MCF 10A (cell line): ENCODE measurements at places on chromosomes 16 and 17.

GRCh38 chr17:17960500-17961030, 11.6 kb downstream of the TOM1L2 start:
- DNase-seq, result no peak

DNA sequence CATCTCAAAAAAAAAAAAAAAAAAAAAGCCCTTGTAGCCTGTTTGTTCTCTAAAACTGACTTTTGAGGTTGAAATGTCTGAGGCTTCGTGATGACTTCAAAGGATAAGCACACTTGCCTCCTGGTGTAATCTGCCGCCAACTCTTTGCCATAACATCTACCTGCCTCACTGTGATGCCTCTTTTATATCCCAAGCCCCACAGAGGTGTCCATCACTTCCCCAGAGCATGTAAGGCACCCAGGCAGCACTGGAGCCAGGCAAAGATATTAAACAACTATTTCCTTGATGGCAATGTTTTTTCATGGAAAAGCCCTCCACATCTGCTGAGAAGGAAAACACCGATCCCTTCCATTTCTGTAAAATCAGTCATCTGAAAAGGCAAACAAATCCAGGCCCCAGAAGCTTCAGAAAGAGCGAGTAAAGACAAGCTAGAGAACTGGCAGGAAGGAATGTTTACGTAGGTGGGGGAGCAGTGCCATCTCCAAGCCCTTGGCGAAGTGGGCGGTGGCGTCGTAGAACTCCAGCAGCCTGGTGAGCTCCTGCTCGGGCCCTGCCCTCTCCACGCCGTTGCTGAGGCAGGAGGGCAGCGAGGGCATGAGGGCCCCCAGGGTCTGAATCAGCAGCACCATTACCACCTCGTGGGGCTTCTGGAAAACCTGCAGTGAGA, 28.6 kb downstream of the COG7 start:
- DNase-seq, result peak; percentile 92

- peak; percentile 37 for DNase-seq
Observed at GRCh38 chr16:12016291-12016947, 39.9 kb downstream of the SNX29 start.

DNA sequence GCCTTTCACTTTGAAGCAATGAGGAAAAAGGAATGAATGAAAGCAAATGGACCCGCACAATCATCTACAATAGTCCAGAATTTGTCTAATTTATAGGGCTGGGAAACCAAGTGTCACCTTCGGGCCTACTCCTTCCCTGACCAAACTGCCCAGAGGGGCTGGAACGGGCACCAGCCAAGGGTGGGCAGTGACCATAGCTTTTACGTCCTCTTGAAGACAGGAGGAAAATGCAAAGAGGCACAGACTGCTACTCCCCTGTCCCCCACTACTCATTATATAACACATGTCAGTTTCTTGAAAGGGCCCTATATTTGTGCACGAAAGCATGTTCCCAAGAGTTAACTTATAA, 122.3 kb downstream of the ZFHX3 start:
- DNase-seq, result no peak

DNA sequence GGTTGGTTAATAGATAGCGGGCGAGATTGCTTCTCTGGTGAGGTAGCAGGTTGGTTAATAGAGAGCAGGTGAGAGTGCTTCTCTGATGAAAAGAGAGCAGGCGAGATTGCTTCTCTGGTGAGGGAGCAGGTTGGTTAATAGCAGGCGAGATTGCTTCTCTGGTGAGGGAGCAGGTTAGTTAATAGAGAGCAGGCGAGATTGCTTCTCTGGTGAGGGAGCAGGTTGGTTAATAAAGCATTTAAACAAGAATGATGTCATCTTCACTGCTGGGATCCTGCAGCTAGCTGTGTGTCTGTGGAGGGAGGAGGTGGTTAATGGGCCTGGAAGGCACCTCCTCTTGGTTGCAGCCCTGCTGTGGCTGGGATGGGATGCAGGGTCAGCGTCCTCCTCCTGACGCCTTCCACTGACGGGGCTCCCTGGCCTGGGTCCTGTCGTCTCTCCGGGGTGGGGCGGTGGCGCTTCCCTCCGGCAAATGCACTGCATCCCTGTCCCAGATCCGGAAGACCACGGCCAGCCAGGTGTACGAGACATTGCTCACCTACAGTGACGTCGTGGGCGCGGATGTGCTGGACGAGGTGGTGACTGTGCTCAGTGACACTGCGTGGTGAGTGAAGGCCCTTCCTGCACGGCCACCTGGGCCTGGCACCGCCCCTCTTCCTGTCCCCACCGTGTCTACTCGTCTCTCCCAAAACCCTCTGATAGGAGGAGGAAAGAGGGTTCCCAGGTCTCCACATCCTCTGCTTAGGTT, 99.2 kb upstream of the ZNF750 start:
- no peak for DNase-seq

- no peak for DNase-seq
Observed at GRCh38 chr17:20276421-20276820, 190.9 kb downstream of the LGALS9B start.

DNA sequence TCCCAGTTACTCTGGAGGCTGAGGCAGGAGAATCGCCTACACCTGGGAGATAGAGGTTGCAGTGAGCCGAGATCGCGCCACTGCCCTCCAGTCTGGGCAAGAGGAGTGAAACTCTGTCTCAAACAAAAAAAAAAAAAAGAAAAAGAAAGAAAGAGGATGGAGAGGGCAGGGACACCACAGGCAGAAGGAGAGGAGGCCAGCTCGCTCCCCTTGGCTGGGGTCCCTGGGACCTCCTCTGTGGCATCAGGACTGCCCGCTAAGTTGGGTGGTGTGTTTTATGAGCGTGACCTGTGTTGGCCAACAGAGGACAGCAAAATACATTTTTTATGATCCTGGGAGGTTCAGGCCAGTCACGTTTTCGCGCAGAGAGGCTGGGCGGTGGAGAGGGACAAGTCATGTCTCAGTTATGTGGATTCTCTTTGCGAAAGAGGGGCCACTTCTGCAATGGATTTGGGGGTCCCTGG, 229.6 kb downstream of the MRTFB start:
- DNase-seq, result peak; percentile 85

DNA sequence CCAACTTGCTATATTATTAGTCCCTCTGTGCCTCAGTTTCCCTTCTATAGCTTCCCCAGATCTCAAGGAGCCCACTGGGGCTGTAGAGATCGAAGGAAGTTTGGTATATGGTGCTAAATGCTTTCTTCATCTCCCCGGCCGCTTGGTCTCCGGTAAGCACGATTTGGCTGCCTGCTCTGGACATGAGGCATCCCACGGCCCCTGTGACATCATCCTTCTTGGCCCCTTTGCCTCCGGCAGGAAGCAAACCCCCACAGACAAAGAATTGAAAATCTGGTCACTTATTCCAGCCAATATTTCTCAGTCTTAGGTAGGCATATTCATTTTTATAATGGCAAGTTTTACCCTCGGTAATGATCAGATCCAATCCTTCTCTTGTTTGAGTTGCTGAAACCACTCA, 65.8 kb downstream of the WSCD1 start:
- DNase-seq, result no peak

GRCh38 chr16:10988164-10988803, 43.9 kb downstream of the CLEC16A start:
- DNase-seq, result no peak

- no peak for DNase-seq
Observed at GRCh38 chr16:65274566-65274965, 152.7 kb upstream of the CDH11 start.

GRCh38 chr16:85163278-85164112, 51.2 kb upstream of the CIBAR2 start:
- no peak for DNase-seq

GRCh38 chr17:47641202-47641601, 8.5 kb upstream of the KPNB1 start:
- no peak for DNase-seq

DNA sequence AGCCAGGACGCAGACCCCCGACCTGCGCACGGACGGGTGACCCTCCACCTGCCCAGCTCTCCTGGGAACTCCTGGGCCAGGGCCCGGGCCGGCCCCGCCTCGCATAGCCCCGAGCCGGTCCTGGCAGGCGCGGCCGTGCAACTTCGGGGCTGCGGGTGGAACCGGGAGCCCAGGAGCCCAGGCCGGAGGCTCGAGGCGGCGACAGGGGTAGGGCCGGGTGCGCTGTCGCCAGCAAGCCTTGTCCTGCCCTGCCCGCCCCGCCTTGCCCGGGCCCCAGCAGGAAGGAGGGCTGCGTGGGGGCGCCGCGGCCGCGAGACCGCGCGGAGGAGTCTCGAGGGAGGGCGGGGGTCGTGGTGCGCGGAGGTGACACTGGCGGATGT, 408 bp downstream of the LMF1 start:
- no peak for DNase-seq

DNA sequence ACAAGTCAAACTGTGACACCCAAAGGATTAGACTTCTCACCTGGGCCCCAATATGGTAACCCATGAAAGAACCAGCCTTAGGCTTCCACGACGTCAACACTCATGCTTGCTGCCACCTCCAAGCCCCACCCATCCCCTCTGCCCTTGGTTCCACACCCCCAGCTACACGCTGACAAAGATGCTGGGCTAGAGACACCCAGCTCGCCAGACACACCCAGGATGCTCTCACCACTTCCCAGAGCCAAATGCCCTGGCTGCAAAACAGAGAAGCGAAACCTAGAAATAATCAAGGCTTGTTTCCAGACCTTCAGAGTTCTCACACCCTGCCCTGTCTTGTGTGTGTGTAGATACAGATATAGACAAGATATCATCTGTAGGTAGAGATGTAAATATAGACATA, 26.0 kb upstream of the ADCY9 start:
- DNase-seq, result no peak

GRCh38 chr17:28567604-28568003, 3.7 kb downstream of the PIGS start:
- no peak for DNase-seq

DNA sequence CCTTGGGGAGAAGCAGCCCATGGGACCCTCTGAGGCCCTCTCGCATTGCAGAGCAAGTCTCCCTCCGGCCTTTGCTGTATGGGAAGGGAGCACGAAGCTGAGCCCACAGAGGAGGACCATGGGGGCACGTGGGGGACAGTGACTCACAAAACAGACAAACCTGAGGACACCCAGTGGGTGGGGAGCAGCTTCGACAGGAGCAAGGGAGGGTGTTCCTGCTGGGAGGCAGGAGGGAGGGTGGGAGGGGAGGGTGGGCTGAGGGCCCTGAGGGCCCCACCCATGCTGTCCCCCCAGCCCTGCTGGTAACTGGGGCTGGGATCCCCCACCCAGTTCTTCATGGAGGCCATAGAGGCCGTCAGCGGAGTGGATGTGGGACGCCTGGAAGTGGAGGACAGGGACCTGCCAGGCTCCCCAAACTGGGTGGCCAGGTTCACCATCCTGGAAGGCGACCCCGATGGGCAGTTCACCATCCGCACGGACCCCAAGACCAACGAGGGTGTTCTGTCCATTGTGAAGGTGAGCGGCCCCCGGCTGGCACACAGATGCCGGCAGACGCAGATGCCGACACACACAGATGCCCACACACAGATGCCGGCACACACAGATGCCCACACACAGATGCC, 12.5 kb downstream of the SLC22A31 start:
- no peak for DNase-seq

DNA sequence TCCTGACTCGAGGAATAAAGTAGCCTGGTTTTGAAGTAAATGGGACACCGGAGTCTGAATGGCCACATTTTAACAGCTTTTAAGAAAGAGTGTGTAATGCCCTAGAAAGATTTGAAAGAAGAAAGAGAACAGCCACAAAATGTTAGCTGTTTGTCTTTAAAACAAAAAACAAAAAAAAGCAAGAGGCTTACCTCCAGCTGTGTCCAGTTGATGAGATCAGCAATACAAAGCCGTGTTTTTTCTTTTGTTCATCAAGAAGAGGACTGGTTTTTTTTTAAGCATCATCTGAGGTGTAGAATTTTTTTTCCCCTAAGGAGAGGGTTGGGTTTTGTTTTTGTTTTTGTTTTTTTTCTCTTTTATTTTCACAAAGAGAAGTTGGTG, 58.8 kb downstream of the NKD1 start:
- no peak for DNase-seq

DNA sequence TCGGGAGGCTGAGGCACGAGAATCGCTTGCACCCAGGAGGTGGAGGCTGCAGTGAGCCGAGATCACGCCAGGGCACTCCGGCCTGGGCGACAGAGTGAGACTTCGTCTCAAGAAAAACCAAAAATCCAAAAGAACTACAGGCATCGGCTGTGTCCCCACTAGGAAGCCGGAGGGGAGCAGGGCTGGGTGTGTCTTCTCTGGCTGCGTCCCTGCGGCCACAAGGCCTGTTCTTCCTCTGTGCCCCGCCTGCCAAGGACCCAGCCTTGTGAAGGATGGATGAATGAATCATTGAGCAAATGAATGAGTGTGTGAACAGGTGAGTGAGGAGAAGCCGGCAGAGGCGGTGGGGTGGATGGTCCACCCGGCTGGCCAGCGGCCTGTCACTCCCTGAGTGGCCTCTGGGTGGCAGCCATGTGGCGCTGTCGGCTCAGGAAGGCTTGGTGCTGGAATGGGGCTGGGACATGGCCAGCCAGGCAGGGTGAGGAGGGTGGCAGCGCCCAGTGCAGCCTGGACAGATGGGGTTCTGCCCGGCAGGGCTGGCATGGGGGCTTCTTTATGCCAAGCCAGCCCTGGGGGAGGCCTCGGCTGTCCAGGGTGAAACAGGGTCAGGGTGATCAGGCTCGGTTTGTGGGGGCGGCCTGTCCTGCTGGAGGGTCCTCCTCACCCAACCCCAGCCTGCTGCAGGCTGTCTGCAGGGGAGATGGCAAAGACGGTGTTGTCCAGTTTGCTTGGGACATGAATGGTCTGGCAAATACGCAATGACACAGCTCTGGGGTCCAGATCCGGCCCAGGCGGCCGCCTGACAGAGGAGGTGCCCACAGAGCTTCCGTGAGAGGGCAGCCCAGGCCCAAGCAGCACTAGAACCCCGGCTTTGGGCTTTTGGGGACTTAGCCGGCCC, 21.7 kb downstream of the SLC25A10 start:
- peak; percentile 80 for DNase-seq

GRCh38 chr17:68197091-68197996, 50.5 kb upstream of the AMZ2 start:
- no peak for DNase-seq

GRCh38 chr17:59533694-59534093, 31.7 kb upstream of the DHX40 start:
- DNase-seq, result no peak

GRCh38 chr17:73803964-73804435, 159.8 kb upstream of the SDK2 start:
- DNase-seq, result no peak

- no peak for DNase-seq
Observed at GRCh38 chr17:32636598-32637218, 149.9 kb downstream of the CDK5R1 start.

- DNase-seq, result peak; percentile 98
Observed at GRCh38 chr17:42409523-42410318, 13.3 kb downstream of the CAVIN1 start.

DNA sequence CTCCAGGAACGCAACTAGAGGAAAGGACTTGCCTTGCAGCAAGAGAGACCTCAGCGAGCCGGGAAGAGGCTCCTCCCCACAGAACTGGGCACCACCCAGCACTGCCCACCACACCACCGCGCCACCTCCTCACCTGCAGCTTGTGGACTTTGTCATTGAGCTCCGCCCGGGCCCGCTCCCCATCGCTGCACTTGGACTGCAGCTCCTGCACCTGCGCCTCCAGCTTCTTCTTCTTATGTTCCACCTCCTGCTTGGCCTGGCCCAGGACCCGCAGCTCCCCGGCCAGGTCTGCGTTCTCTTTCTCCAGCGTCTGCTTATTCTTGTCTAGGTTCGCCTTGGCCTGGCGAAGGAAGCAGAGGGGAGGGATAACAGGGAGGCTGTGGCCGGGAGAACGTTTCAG, 76.7 kb downstream of the NDE1 start:
- DNase-seq, result no peak
